ENCODE measurements at places on chromosomes 5 and 9.

DNA sequence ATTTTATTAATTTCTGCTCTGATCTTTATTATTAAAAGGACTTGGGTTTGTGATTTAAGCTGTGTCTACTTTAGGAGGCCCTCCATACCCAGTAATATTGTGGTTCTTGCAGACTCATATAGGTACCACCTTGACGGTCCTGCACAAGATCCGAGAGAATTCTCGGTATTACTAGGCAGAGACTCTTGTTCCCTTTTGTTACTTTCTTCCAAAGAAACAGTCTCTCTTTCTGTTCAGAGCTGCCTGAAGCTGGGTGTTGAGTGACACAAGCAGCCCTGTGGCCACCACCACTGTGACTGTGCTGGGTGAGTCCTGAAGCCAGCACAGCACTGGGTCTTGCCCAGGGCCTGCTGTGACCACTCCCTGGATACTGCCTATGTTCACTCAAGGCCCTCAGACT is 666.6 kb downstream of the SEMA5A start:
- DNase-seq: no peak

- no peak for DNase-seq
Observed at GRCh38 chr9:133639613-133640012, 3.5 kb downstream of the DBH start.

DNA sequence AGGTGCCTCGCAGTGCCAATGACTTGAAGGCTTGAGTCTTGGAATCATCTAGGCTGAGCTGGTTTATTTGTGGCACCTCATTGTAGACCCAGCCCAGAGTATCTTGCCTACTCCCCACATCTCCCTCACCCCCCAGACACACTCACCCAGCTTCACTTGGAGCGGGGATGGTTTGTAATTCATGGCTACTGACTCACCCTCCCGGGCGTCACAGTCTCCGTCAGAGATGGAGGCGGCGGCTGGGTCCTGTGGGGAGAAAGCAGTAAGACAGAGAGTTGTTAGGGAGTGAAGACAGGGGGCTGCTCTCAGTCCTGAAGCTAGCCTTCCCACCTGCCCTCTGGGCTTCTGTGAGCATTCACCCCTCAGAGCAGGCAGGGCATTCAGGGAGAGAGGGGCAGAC is 29.0 kb upstream of the MYORG start:
- peak; percentile 59 for DNase-seq

DNA sequence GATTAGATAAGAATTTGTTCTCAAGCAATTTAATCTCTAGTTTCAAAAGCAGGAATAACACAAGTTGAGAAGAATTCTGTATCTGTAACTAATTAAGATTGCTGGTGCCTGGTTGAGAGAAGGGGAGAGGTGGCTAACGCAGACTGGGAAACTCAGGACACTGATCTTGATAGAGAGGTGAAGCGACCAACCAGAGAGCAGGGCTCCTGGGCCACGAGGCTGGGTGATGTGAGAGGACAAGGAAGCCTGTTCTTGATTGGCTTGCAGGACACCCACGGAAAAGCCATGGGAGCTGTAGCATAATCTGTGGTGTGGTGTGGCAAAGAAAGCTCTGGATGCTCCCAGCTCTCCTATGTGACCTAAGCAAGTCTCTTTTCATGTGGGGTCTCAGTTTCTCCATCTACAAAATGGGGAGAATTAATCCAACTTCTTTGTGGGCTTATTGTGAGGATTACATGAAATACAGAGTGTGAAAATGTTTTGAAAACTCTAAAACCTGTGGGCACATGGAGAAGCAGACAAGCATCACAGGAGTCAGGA is 594.1 kb upstream of the BRINP1 start:
- no peak for DNase-seq

- DNase-seq: no peak
Observed at GRCh38 chr9:108363311-108363710, 492.5 kb downstream of the ACTL7B start.

- DNase-seq: no peak
Observed at GRCh38 chr9:126511411-126511810, 102.3 kb upstream of the LMX1B start.

- no peak for DNase-seq
Observed at GRCh38 chr9:136304981-136305380, 1.1 kb upstream of the CCDC187 start.

DNA sequence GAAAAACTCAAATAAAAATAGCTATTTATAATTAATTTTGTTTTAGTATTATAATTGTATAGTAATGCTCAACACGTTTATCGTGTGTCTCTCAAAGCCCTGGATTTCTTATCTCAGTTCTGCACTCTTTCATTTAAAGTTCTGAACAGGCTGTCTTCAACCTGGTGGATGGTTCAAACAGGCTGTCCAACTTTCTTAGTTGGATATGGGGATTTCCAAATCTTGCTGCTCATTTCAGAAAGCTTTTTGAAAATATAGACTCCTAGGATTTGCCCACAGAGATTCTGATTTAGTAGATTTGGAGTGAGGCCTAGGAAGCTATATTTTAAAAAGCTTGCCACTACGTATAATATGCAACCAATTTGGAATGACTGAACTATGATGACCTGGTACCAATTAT is 120.3 kb downstream of the GRIA1 start:
- DNase-seq: no peak

DNA sequence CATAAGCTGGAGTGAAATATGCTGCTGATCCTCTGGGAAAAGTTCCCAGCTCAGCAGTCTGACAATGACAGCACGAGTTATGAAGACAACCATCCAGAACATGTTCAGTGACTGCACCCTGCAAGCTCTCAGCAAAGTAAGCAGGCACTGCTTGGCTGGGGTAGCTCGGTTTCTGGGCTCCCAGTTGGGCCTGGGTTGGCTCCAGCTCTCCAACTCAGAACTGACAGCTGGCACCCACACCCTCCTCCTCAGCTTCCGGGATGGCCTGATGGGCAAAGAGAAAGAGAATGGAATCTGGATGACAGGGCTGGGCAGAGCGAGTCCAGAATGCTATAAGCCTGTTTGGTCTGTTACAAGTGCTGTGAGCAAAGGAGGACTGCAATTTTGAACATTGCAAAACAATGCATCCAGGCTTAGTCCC is 185.0 kb downstream of the CSNK1G3 start:
- peak; percentile 78 for DNase-seq

DNA sequence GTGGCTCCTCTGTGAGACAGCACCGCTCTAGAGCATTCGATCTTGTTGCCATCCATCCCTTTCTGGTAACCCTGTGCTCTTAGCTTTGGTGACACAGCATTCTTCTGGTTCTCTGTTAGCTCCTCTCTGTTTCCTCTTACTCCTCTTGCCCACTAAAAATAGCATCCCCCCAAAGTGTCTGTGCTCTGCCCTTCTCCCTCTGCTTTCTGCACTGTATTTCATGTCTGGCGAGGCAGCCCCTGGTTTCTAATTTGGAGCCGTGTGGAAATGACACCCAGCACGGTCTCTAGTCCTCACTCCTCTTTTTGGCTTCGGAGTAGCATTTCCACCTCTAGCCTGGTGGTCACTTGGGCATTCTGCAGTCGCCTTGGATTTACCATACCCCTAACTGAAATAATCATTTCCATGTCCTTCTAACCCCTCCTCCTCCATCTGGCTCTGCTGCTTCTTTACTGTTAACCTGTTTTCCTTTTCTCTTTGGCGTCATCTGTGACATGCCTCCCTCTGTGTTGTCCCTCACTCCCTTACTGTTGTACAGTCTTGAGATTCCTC is 23.8 kb downstream of the NPR3 start:
- DNase-seq: no peak

DNA sequence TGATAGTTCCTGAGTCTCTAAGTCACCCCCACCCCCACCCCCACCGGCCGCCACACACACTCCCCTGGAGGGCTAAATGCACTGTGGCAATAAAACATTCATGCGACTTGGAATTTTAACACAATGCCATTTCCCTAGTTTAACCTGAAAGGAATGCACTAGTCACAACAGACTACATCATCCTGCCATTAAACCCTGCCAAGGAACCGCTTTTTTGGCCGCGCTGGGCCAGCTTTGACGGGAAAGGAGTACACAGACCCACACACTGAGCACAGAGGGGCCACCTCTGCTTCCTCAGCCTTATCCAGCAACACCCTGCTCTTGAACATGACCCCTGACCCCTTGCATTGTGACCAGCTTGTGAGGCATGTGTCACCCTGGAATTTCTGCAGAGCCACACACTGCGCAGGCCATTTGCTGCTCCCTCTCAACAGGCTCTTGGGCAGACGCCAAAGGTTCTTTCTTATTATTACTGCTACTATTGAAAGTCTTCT is 165.3 kb downstream of the BNC2 start:
- DNase-seq: no peak

GRCh38 chr5:129306725-129307124 is 153.4 kb upstream of the ADAMTS19 start:
- no peak for DNase-seq

GRCh38 chr9:34328500-34328986 is 525 bp downstream of the KIF24 start:
- no peak for DNase-seq

DNA sequence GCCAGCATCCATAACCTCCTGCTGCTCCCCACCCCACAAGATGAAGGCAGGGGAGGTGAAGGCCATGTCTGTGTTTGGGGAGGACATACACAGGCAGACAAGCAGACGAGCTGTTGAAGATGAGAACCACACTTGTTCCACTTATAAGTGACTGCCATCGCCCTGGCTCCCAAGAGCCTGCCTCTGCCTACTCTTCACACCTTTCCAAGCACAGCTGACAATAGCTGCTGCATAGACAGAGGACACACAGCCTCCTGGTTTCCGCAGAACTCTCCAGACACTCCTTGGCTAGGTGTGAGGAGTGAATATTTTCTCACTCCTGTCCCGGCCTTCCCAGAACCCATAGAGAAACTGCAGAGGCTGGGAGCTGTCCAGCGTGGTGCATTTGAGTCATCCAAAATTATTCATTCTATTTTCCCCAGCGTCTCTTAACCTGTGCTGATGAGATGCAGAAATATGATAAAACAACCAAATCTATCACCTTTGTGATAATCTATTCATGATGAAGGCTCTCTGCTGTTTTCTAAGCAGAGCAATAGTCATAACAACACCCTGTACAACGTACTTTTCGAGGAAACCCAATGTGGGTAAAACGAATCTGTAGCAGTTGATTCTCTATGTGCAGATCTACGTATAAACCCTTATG is 24.7 kb downstream of the KLF9 start:
- DNase-seq: peak; percentile 23

GRCh38 chr5:145242551-145242950 is 592.6 kb downstream of the PRELID2 start:
- DNase-seq: no peak

GRCh38 chr5:116271446-116272025 is 186.7 kb downstream of the COMMD10 start:
- DNase-seq: no peak

DNA sequence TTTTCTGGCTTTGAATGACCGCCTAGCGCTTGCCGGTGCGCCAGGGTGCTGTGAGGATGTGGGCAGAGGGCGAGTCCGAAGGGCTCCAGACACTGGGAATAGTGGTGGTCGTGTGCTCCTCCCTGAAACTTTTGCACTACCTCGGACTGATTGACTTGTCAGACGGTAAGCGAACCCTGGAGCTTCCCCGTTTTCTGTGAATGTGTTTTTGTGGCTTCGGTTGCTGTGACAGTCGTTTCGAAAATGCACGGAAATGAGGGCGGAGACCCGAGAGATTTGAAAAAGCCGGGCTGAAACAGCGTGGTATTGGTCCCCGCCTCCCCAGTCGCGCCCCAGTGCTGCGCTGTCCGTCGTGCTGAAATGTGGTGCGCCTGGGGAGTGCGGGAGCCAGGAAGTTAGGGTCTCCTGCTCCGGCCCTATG is 102.5 kb upstream of the GABRP start:
- DNase-seq: no peak

GRCh38 chr9:89592213-89592815 is 12.5 kb upstream of the GADD45G start:
- DNase-seq: no peak

- peak; percentile 85 for DNase-seq
Observed at GRCh38 chr5:99032234-99033013, 103.6 kb upstream of the CHD1 start.

DNA sequence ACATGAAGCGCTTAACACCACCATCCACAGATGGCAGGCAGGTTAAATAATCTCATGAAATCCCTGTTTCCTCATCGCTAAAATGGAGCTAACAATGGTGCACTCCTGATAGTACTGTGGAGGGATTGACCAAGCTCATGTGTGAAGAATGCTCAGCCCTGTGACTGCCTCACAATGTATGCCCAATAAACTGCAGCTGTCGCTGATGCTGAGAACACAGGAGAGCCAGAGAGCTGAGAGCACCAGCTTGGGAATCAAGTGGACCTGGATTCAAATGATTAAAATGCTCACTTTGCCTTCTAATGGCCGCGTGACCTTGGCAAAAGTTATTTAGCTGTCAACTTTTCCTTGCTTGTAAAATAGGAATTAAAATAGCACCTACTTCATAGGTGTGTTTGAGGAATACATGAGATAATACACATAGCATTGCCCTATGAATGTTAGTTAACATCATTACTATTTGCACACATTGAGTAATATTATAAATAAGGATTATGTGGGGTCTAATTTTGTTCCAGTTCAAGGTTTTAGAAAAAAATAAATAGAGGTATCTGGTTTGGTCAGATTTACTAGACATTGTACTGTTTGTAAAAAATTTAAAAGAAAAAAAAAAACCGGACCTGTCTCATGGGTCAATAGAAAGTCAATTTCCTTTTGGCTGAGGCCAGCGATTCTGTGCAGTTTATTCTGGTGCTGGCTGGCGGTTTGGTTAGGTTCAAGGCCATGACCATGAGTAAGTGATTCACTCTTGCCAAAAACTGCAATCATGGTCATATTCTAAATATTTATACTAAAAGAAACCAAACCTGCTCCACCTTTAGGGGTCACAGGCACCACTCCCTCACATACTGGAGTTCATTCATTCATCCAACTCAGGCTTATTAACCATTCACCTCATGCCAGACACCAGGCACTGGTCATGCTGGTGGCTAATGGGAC is 101.3 kb downstream of the SH3TC2 start:
- no peak for DNase-seq

- no peak for DNase-seq
Observed at GRCh38 chr9:116322521-116322920, 168.9 kb downstream of the PAPPA start.

- DNase-seq: peak; percentile 83
Observed at GRCh38 chr5:101678481-101679193, 617.4 kb downstream of the SLCO4C1 start.

DNA sequence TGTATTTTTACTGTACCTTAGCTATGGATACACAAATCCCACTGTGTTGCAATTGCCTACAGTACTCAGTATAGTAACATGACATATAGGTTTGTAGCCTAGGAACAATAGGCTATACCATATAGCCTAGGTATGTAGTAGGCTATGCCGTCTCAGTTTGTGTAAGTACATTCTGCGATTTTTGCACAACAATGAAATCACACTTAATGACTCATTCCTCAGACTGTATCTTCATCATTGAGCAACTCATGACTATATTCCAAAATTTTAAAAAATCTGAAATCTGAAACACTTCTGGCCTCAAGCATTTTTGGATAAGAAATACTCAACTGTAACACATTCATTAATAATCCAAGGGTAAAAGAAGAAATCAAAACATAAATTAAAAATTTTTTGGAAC is 666.8 kb upstream of the GRAMD2B start:
- no peak for DNase-seq

DNA sequence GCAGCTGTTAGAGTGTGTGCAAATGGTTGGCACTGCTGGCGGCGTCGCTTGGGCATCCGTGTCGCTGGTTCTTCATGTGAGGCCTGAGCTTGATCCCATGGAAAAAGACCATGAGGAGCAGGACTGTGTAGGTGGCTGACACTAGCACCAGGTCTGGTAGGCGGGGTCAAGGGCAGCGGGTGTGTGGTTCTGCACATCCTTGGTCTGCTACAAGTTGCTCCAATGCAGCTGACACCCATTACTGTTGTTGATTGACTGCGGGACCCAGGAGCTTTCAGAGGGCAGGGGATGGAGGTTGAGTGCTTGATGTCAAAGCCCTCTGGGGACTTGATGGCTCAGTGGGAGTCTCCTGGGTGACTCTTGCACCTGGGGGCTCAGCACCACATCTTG is 29.0 kb upstream of the PITX1 start:
- no peak for DNase-seq
